Psoas muscle (tissue), 8 donors: ENCODE measurements at places on chromosomes 7 and 10. TPM values are rescaled to one million over a fixed set of nuclear protein-coding genes. Genes with fewer than 3 reads are reported as not detected.

The MSMB gene
- not detected for polyA plus RNA-seq

The IGF2BP3 gene
- polyA plus RNA-seq = 0.03 TPM

The DUSP5 gene
- 77.5 TPM for polyA plus RNA-seq

The SLC13A4 gene
- polyA plus RNA-seq = 0.03 TPM

- no peak for DNase-seq
Measured at GRCh38 chr10:17768957-17769356, 17.0 kb downstream of the TMEM236 start.

The GOLGA7B gene
- 1.6 TPM for polyA plus RNA-seq

DNA sequence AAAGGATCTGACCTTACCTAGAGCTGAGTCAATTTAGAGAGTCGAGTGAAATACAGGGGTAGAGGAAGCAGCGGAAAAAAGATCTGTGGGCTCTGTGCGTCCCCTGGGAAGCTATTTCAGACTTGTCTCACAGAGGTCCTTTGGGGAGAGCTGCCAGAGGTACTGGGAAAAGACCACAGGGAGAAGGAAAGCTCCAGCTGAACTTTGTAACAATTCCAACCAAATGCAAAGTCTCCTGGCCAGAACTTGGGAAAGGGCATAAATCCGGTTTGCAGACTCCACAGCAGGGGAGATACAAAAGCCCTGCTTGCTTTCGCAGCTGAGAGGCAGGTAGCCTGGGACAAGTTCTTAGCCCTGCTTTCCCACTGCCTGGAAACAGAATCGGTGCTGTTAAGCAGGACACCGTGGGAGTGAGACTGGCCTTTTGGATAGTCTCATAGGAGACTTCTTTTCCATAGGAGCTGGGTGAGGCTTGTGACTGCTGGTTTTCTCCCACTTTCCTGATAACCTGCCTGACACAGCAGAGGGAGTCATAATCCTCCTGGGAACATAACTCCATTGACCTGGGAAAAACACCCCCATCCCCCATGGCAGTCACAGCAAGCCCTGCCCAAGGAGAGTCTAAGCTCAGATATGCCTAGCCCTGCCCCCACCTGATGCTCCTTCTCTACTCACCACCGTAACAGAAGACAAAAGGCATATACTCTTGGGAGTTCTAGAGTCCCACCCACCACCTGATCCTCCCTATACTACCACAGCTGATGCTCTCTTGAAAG is 926.2 kb downstream of the KCNMA1 start:
- DNase-seq = no peak

GRCh38 chr10:101237081-101237981 is 8.1 kb upstream of the LBX1 start:
- no peak for DNase-seq

The ACTR3C gene
- polyA plus RNA-seq = 3.7 TPM
